ENCODE measurements at places on chromosomes 2 and 18. TPM values are rescaled to one million over a fixed set of nuclear protein-coding genes. Genes with fewer than 3 reads are reported as not detected.

The SERPINB12 gene
- not detected for total RNA-seq

The XDH gene
- 0.16 TPM for total RNA-seq

The VIL1 gene
- total RNA-seq = not detected

The SERPINB4 gene
- total RNA-seq = not detected

- no peaks in the 10 kb centered on the region for H3K4me1 ChIP-seq
- no peak for DNase-seq
- no peak overlapping the region for H3K4me3 ChIP-seq
- H3K27me3 ChIP-seq = no peaks in the 10 kb centered on the region
- H3K36me3 ChIP-seq = no peaks in the 10 kb centered on the region
Observed at GRCh38 chr18:62340996-62341395, 15.9 kb downstream of the TNFRSF11A start.

DNA sequence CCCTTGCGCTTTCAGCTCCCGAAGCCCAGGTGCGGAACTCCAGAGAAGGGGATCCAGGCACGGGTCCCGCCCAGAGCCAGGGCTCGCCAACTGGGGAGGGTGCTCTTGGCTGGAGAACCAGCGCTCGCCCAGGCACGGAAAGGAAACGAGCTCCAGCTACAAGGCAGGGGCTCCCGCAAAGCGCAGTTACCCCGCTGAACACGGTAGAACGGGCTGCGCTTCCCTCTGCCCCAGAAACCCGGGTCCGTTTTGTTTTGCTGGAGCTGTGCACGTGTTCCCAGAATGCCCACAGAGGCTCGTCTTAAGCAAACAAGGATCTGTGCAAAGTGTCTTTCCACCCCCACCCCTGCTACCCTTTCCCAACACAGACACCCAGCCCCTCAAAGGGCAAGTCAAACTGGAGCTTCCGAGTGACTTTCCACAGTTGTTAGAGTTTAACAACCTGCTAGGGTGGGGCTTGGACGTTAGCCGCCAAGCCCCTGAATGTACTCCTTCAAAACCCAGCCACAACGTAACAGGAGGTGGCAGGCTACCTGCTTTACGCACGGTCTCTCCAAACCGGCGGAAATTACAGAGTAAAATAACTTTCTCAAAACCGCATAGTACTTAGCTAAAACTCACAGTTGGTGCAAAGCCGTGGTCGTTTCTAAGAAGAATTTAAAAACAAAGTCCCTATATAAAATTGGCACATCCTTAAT is 775 bp downstream of the RNF125 start:
- no peaks in the 10 kb centered on the region for H3K36me3 ChIP-seq
- H3K4me1 ChIP-seq = no peaks in the 10 kb centered on the region
- H3K27ac ChIP-seq = peak overlapping the region; percentile 95
- peak overlapping the region; percentile 95 for H3K4me3 ChIP-seq
- H3K27me3 ChIP-seq = no peaks in the 10 kb centered on the region

- H3K27me3 ChIP-seq = no peaks in the 10 kb centered on the region
- H3K4me1 ChIP-seq = no peaks in the 10 kb centered on the region
- no peak overlapping the region for H3K27ac ChIP-seq
- no peaks in the 10 kb centered on the region for H3K36me3 ChIP-seq
Observed at GRCh38 chr2:67283641-67284040, 113.5 kb upstream of the ETAA1 start.

DNA sequence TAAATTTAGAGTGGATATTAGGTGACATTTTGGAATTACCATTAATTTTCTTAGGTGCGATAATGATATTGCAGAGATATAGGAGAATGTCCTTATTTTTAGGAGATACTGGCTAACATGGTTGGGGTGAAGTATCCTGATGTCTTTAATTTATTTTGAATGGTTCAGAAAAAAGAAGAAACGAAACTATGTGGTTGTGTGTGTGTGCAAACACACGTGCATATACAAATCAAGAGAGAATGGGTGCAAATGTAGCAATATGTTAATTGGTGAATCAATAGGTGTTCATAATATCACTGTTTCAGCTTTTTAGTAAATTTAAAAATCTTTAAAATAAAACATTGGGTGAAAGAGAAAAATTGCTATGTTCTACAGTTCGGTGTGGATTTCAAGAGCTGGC is 140.9 kb downstream of the DIS3L2 start:
- H3K27me3 ChIP-seq = no peaks in the 10 kb centered on the region
- no peak overlapping the region for H3K27ac ChIP-seq
- peaks cover 4% of the 10 kb centered on the region for H3K4me1 ChIP-seq
- H3K36me3 ChIP-seq = no peaks in the 10 kb centered on the region
- no peak overlapping the region for H3K4me3 ChIP-seq

- DNase-seq = no peak
- no peaks in the 10 kb centered on the region for H3K36me3 ChIP-seq
- no peak overlapping the region for H3K27ac ChIP-seq
- no peaks in the 10 kb centered on the region for H3K4me1 ChIP-seq
- H3K27me3 ChIP-seq = no peaks in the 10 kb centered on the region
Observed at GRCh38 chr2:61995065-61995464, 89.6 kb downstream of the COMMD1 start.

- H3K36me3 ChIP-seq = no peaks in the 10 kb centered on the region
- DNase-seq = no peak
- no peak overlapping the region for H3K4me3 ChIP-seq
Observed at GRCh38 chr18:59460072-59460420, 101.0 kb upstream of the LMAN1 start.

GRCh38 chr2:77839102-77839501 is 316.9 kb upstream of the LRRTM4 start:
- no peak for DNase-seq
- H3K27me3 ChIP-seq = no peaks in the 10 kb centered on the region
- H3K4me3 ChIP-seq = no peak overlapping the region
- H3K4me1 ChIP-seq = no peaks in the 10 kb centered on the region
- H3K27ac ChIP-seq = no peak overlapping the region
- no peaks in the 10 kb centered on the region for H3K36me3 ChIP-seq

DNA sequence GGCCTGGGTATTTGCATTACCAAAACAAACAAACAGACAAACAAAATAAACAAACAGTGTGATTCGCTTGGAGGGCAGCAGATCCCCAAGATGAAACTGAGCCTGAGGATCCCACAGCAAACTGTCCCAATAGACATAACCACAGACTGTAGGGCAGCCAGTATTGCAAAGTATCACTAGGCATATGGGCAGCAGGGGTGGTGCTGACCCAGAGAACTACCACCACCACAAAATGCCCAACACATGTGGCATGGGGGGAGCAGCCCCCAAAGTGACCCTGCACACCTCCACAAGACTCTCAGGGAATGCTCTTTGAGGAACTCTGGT is 330.1 kb downstream of the CYRIA start:
- no peak overlapping the region for H3K4me3 ChIP-seq
- no peak for DNase-seq
- no peaks in the 10 kb centered on the region for H3K36me3 ChIP-seq
- H3K4me1 ChIP-seq = no peaks in the 10 kb centered on the region

GRCh38 chr2:75637568-75637967 is 9.0 kb upstream of the MRPL19 start:
- H3K4me1 ChIP-seq = no peaks in the 10 kb centered on the region
- DNase-seq = no peak
- no peak overlapping the region for H3K4me3 ChIP-seq
- no peaks in the 10 kb centered on the region for H3K36me3 ChIP-seq
- H3K27ac ChIP-seq = no peak overlapping the region

DNA sequence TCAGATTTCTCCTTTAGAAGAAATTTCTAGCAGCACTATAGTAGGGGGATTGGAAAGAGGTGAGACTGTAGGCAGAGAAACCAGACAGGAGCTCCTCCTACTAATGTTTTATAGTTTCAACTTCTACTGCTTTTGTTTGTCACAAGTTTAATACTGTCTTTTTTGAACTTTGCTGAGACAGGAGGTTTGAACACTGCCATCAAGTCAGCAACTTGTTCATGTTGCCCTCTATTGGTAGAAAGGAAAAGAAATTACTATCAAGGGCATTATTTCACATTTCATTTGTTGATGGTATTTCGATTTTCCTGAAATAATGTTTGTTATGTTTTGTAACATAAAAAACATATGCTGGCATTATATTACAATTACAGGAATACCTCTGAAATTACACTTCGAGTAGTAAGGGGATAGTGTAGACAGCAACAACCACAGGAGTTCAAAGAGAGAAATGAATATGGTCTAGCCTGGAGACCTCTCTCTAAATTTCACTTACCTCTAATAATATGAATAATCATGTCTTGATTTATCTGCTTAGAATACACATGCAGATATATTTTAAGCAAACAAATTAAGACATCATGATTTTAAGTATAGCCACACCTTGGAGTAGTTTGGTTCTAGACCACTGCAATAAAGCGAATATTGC is 12.4 kb upstream of the CCDC88A start:
- no peaks in the 10 kb centered on the region for H3K4me1 ChIP-seq
- no peak for DNase-seq
- H3K27ac ChIP-seq = no peak overlapping the region
- no peaks in the 10 kb centered on the region for H3K27me3 ChIP-seq
- no peaks in the 10 kb centered on the region for H3K36me3 ChIP-seq
- H3K4me3 ChIP-seq = no peak overlapping the region

- H3K36me3 ChIP-seq = no peaks in the 10 kb centered on the region
- H3K27ac ChIP-seq = no peak overlapping the region
- H3K4me3 ChIP-seq = no peak overlapping the region
Observed at GRCh38 chr2:138777996-138778395, 2.2 kb downstream of the NXPH2 start.
